ENCODE measurements at places on chromosomes 2 and 18.

DNA sequence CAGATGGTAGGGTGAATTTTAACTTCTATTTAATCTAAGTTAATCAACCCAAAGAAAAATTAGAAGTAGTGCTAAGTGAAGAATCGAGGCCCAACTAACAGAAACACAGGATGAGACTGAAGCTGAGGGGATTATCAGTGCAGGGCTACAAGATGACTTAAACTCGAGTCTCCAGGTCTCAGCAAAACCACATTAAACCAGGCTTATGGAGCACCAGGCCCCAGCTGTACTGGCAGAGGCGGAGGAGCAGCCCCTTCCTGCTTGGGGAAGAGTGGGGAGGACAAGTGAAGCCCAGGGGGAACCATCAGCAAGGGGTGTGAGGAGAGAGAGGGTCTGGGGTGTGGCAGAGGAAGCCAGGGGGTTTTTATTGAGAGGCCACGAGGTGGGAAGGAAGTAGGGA, 135.9 kb upstream of the EPAS1 start:
- no peak for DNase-seq

DNA sequence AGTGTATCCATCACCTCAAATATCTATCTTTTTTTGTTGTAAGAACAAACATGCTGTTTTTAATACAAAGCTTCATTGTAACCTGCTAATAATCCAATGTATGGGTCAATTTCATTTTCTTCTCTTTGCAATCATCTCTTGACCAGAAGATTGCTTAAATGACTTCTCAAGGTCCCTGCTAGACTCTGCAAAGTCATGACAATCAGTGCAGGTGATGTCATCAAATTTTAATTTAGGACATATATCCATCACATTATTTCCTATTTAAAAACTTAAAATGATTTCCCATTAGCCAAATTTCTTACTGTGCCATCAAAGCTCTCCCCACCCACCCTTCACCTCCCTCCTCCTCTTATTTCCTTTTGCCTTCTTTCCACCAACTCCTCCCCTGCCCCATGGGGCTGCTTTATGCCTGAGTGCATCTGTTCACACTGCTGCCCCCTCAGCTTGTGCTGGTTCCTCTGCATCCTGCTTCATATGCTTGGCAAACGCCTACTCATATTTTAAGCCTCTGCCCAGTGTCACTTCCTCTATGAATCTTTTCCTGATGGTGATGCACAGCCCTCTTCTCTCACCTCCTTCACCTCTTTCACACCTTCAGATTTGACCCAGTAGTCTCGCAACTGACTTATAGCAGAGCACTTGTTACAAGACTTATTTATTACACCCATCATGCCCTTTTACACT, 20.3 kb downstream of the PLEK start:
- DNase-seq: no peak

DNA sequence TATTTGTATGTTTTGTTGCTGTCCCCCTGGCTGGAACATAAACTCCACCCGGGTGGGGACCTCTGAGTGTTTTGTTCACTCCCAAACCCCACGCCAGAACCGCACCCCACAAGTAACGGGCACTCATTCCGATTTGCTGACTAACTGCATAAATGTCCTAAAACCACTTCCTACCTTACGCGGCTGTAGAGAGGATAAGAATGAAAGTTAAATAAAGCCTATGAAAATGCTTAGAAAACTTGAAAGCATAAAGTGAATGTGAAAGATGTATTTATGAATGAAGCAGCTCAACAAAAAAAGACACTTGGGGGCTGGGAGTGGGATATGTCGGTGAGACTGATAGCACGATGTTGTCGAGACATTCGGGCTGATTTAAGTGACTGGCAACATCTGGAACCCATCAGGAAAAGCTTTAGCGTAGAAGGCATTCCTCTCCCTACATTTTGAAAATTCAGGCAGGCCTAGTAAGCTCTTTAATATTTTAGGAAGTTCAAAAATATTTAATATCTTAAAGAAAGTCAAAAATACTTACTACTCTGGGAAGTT, 206.7 kb downstream of the SH3RF3 start:
- no peak for DNase-seq

DNA sequence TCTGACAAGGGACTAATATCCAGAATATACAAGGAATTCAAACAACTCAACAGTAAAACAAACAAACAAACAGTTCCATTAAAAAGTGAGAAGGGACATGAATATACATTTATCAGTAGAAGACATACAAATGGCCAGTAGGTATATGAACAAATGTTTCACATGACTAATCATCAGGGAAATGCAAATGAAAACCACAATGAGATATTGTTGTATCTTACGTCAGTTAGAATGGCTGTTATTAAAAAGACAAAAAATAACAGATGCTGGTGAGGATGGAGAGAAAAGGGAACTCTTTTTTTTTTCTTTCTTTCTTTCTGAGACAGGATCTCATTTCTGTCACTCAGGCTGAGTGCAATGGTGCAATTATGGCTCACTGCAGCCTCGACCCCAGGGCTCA, 175.5 kb downstream of the CAMKMT start:
- no peak for DNase-seq

DNA sequence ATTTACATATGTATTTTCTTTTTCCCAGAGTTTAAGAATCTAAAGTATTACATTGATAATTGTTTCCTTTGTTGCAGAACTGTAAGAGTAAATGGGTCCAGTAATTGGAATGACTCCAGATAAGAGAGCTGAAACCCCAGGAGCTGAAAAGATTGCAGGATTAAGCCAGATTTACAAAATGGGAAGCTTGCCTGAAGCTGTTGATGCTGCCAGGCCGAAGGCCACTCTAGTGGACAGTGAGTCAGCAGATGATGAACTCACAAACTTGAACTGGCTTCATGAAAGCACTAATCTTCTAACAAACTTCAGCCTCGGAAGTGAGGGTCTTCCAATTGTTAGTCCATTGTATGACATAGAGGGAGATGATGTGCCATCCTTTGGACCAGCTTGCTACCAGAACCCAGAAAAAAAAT, 183.8 kb upstream of the STON1 start:
- DNase-seq: no peak

DNA sequence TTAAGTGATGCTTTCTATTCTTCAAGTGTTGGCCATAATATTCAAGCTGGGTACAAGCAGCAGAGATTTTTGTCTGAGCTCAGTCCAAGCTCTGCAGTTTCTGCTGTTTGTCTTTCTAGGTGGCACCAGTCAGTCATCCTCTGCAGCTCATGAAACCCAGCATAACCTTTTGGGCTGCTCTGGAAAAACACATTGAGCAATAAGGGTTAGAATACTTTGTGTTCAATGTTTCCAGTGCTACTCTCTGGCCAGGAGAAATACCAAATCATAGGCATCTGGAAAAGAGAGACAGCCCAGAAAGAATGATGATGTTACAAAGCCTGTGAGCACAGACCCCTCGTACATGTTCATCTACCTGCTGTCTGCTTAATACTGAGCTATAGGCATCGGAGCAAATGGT, 19.5 kb upstream of the WIPF1 start:
- DNase-seq: no peak

DNA sequence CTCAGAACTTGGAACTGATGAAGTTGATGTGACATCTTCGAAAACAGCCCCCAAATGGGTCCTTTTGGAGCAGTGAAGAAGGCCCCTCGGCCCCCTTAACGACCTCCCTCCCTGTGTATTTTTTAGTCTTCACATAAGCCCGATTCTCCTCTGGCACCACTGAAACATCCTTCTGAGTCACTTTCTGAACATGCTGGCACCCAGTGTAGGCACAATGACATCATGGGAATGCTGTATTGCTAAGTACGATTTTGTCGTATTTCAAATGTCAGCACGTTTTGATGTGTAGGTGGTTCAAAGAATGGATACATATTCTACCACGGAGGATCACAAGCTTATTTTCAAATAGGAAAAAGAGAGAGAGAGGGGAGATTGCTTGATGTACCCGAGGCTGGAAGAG, 111.7 kb upstream of the RIOK3 start:
- DNase-seq: no peak

- DNase-seq: no peak
These were observed 38.6 kb upstream of the ASAP2 start for GRCh38 chr2:9167718-9168657.

DNA sequence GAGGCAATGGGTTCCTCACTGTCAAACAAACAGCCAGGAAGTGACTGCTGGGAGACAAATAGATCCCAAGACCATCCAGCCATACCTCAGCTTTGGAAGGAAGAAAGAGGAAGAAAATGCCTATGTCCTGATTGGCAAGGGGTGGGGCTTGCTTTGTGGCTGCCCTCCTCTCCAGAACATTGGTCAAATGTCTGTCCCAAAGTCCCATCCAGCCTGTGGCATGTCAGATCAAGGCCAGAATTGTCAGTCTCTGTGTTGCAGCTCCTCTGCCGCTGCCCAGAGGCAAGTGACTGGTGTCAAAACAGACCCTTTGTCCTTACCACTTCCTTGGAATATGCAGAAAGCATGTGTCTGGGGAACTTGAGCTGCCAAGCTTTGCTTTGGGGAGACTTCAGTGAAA, 63.0 kb upstream of the SMAD2 start:
- DNase-seq: no peak

GRCh38 chr2:96903318-96903717, 33.4 kb upstream of the SEMA4C start:
- DNase-seq: no peak

DNA sequence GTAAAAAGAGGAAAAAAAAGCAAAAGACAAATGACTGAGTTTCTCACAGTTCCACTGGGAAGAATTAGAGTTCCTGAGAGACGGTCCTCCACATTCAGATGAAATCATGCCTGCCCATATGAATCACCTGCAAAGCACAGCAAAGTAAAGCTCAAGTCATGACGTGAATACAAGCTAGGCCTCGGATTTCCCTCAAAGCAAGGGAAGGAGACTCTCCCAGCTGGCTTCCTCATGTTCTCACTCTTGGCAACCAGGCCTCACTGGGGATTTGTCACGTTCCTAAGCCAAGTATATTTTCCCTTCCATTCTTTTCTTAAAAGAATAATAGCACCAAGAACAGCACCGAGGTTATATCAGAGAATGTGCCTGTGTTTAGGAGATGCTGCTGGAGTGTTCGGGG, 47.0 kb downstream of the CYP27C1 start:
- DNase-seq: no peak

GRCh38 chr2:32135409-32135808, 30.3 kb upstream of the SLC30A6 start:
- DNase-seq: peak; percentile 57

DNA sequence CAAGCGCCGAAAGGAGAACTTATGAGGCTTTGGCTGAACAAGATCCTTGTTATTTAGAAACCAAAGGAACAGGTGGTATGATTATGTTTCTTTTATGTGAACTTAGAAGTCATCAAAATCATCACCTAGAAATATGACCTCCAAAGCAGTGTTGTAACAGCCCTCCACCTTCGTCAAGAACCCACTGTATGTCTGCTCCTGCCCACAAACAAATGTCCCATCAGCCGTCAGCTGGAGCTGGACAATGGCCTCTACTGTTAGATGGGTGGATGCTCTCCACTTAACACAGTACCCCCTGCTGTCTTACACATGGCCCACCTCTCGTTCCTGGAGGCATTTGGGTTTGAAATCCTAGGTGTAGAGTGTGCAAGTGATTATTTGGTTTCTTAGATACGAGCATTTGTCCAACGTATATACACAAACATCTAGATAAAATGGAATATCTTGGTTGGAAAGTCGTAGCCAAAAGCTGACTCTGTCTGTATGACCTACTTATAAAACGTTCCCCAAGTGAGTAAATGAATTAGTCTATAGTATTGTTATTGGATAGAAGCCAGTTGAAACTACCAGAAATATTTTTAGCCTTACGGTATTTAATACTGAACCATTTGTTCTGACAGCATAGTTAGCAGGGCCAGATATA, 113.0 kb downstream of the CRIM1 start:
- no peak for DNase-seq

- peak; percentile 77 for DNase-seq
These were observed 35.8 kb downstream of the CIB4 start for GRCh38 chr2:26605195-26605998.

DNA sequence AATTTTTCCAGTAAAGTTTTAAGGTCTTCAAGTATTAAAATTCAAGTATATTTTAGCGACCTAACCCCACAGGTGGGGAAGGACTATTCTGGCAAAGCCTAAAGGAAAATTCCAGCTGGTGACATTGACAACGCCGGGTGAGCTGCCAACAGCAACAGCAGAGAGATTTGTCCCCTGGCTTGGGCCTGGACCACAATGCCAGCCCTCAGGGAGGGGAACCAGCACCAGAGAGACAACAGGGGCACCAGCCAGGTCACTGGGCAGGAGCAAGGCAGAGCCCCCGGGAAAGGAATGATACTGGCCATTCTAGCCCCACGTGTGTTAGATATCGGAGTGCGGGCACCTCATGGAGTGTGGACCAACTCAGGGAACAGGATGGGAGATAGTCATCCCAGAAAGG, 95.7 kb downstream of the ARMC9 start:
- no peak for DNase-seq

- DNase-seq: no peak
These were observed 107.7 kb upstream of the MEIS1 start for GRCh38 chr2:66327066-66327740.

DNA sequence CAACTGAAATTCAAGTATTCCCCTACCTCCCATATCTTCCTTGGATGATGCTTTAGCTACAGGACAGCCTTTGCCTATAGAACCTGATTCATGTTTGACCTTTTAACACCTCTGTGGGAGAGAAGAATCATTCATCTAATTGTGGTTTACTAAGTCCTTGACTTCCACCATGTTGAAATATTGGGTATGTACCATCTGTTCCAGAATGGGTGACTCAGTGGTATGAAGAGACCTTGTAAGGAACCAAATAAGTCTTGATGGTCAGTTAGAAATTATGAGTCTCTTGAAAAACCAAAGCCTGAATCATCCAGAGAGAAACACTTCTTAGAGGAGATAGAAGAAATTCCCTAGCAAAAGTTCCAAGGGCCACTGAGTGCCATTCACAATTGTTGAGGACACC, 27.5 kb downstream of the STAMBP start:
- DNase-seq: no peak

DNA sequence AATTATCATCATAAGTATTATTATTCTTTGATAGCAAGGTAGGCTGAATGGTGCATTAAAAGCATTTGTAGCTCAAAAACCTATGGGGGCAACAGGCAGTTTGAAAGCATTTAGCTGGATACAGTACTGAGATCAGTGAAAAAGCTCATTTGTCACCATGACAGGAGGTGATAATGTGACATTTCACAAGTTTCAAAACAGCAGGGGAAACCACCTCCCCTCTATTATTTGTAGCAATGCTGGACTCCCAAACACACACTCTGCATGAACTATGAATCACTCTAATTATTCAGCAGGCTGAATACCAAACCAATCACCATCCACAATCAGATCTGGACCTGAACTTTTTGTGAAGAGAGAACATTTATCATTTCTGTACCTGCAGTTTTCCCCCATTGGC, 63.4 kb downstream of the MYO5B start:
- no peak for DNase-seq

DNA sequence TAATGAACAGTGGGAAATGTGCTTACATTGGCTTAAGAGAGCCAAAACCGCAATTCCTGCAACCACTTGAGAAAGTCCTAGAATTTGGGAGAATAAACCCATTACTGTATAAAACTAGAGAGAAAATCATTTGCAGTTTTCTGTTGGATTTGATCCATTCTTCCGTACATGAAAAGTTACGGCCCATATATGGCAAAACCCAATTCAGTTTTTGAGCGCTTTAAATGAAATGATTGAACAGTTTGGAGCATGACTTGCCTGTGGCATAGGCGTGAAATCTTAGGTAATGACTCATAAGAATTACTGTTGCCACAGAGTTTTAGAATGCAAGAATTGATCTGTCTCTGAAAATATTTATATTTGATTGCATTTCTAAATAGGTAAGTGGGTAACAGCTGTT, 52.0 kb downstream of the PHLPP1 start:
- no peak for DNase-seq

GRCh38 chr18:49167084-49167483, 216.3 kb upstream of the SMAD7 start:
- DNase-seq: no peak
